ENCODE measurements at places on chromosomes 13 and 19.

- DNase-seq, result no peak
Measured at GRCh38 chr19:18290302-18291018, 9.0 kb upstream of the JUND start.

GRCh38 chr13:60642552-60642951 lies 245.5 kb downstream of the TDRD3 start:
- DNase-seq, result no peak

- DNase-seq, result no peak
Measured at GRCh38 chr19:16366433-16367260, 42.0 kb downstream of the KLF2 start.

- no peak for DNase-seq
Measured at GRCh38 chr13:67063036-67063435, 167.1 kb downstream of the PCDH9 start.

- DNase-seq, result no peak
Measured at GRCh38 chr13:22936228-22936627, 244.6 kb upstream of the SGCG start.

DNA sequence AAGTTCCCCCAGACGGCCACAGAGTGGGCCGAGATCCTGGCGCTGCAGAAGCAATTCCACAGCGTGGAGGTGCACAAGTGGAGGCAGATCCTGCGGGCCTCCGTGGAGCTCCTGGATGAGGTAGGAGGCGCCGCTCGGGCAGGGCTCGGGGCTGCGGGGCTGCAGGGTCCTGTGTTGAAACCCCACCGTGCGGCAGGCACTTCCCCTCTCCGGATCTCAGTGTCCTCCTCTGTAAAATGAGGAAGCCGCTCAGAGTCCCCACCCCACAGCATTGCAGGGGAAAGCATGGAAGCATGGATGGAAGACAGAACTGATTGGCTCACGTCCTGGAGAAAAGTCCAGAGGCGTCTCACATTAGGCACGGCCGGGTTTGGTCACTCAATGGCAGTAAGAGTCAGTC lies 6.8 kb upstream of the SCN1B start:
- DNase-seq, result peak; percentile 73

DNA sequence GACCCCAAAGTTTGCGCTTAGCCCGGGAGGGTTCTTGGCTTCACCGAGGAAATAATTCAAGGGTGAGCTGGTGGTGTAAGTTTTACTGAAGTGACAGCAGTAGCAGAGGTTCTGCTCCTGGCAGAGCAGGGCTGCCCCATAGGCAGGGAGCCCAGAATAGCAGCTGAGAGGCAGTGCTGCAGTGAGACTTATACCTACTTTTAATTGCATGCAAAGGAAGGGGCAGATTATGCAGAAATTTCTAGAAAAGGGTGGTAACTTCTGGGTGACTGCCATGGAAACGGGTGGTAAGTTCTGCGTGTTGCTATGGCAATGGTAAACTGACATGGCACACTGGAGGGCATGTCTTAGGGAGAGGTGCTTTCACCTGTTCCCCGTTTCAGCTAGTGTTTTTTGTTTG lies 17.5 kb upstream of the CAMSAP3 start:
- DNase-seq, result no peak

DNA sequence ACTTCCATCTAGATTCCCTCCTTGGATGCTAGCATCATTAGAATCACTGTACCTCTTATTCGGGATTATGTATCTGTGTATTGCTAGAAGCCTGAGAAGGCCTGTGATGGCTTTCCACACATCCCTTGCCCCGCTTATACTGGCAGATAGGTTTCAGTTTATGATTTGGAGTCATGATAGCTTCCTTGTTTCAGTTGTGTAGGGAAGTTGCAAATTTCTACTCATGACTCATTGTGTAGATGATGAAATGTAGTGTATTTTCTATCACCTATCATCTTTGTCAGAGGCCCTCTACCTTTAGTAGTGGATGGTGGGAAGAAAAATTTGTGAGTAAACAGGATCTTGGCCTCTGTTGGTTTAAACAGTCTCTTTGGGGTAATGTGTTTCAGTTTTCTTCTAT lies 165.2 kb downstream of the GGACT start:
- DNase-seq, result no peak

- no peak for DNase-seq
Measured at GRCh38 chr19:15045506-15045905, 3.8 kb upstream of the CASP14 start.

GRCh38 chr13:110396913-110397381 lies 89.9 kb downstream of the COL4A2 start:
- DNase-seq, result peak; percentile 61

DNA sequence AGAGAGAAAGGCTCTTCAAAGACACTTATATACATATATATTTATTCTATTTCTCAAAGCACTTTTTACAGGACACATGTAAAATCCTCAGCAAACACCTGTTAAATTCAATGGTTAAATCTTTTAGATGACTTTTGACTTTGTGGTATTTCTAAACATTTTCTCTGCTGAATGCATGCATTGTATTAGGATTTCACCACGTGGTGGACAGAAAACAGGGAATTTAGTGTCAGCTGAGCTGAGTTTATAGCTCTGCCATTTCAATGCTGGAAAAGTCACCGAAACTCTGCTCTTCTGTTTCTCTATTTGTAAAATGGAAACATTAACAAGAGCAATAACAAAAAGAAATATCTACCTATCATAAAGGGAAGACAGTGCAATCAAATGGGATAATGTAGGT lies 375.6 kb downstream of the ENOX1 start:
- DNase-seq, result no peak

GRCh38 chr19:3098515-3099346 lies 4.6 kb downstream of the GNA11 start:
- DNase-seq, result peak; percentile 87

GRCh38 chr13:30676672-30677071 lies 58.7 kb upstream of the ALOX5AP start:
- no peak for DNase-seq

DNA sequence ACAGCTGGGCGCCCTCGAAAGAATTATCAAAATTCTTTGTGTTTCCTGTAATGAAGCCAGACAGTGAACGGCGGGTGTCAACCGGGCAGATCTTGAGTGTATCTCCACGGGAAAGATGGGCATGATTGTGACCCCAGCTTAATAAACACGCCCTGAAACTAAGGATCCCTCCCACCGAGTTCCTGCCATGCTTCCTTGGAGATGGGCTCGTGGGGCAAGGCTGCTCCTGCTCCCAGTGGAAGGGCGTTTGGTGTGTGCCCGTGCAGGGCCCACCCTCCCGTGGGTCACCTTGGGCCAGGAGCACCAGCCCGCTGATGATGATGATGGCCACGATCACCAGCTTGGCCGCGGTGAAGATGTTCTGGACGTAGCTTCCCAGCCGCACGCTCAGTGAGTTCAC lies 7.4 kb downstream of the SLC7A9 start:
- peak; percentile 12 for DNase-seq

DNA sequence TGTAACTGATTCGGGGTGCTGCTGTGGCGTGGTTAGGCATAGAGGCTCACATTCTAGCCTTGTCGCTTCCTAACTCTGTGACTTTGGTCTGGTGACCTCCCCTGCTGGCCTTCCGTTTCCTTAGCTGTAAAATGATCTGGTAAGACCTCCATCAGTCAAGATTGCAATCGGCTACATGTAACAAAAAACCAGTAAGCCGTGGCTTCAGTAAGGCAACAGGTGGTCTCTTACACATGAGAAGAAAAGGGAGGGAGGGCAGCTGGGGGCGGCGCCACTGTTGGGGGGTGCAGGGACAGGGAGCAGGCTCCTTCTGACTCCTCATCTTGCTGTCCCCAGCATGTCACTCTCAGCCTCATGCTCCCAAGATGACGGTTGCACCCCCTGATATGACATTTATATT lies 148.0 kb downstream of the SIPA1L3 start:
- no peak for DNase-seq

DNA sequence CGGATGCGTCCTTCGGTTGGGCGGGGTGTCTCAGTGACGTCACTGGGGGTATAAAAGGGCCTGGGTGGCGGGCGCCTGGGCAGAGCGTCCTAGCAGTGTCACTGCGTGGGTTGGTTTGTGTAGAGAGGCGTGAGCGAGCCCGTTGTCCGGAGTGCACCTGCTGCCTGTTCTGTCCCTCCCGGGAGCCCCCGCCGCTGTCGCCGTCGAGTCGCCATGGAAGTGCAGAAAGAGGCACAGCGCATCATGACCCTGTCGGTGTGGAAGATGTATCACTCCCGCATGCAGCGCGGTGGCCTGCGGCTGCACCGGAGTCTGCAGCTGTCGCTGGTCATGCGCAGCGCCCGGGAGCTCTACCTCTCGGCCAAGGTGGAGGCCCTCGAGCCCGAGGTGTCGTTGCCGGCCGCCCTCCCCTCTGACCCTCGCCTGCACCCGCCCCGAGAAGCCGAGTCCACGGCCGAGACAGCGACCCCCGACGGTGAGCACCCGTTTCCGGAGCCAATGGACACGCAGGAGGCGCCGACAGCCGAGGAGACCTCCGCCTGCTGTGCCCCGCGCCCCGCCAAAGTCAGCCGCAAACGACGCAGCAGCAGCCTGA lies 2.9 kb downstream of the IER2 start:
- peak; percentile 94 for DNase-seq

DNA sequence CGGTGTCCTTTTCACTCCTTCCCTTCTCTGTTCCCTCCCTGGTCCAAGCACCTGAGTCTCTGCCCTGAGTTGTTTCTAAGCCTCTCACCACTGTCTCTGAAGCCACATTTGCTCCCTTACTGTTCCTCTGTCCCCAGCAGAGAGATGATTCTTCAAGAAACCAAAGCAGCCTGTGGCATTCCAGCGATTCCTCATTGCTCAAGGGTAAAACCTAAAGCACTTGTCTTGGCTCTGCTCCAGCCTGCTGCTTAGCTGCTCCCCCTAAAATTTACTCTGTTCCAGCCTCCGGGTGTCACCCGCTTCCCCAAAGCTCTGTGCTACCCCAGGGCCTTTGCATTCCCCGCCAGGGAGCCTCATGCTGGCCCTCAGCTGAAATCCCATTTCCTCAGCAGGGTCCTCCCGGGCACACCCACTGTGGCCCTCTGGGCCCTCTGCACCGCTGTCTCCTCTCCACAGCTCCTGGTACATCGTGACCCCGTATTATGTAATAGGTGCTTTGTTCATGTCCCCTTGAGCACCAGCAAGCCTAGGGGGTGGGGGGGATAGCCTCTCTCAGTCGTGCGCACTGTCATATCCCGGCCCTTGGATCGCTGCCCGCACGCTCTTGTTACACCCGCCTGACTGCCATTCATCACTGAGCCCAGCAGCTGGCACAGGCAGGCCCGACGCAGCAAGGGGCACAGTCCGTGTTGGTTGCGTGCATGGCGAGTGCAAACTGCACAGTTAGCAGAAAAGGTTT lies 15.8 kb downstream of the TECR start:
- peak; percentile 54 for DNase-seq

GRCh38 chr13:101917833-101918661 lies 465.6 kb downstream of the ITGBL1 start:
- DNase-seq, result no peak

GRCh38 chr19:6737873-6738786 lies 750 bp upstream of the GPR108 start:
- peak; percentile 96 for DNase-seq

DNA sequence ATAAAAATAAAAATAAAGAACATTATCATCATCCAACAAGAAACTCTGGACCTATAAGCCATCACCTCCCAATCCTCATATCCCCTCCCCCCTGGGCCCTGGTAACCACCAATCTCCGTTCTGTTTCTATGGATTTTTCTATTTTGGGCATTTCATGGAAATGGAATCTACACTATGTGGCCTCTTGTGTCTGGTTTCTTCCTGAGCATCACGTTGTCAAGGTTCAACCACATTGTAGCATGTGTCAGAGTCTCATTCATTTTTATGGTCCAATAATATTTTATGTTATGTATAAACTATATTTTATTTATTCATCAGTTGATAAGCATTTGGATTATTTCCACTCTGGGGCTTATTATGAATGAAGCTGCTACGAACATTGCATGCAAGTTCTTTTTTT lies 26.9 kb downstream of the SULT2B1 start:
- DNase-seq, result no peak

DNA sequence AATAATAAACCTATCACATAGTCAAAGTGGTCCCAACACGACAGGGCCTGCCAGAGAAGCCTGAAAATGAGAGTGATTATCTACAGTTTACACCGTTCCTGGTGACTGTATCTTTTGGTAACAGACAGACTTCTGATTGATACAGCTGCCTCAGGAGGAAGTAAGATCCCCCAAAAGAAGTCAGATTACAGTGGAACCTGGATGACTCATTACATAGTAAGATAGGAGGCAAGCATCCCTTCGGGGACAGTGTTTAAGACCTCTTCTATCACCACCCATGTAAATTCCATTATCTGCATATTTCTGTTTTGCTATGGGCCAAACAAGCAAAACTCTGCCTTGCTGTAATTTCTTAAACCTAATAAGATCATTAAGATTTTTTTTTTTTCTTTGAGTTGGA lies 44.0 kb upstream of the FLT1 start:
- no peak for DNase-seq

- peak; percentile 81 for DNase-seq
Measured at GRCh38 chr19:14150770-14151661, 14.6 kb upstream of the ASF1B start.

DNA sequence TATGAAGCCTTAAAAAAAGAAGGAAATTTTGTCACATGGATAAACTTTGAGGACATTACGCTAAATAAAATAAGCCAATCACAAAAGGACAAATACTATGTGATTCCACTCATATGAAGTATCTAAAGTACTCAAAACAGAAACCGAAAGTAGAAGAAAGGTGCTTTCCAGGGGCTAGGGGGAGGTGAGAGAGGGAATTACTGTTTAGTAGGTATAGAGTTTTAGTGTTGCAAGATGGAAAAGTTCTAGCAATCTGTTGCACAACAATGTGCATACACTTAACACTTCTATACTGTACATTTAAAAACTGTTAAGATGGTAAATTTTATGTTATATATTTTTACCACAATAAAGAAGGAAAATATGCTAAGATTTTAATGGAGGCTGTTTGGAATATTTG lies 83.0 kb downstream of the POLR1D start:
- no peak for DNase-seq

DNA sequence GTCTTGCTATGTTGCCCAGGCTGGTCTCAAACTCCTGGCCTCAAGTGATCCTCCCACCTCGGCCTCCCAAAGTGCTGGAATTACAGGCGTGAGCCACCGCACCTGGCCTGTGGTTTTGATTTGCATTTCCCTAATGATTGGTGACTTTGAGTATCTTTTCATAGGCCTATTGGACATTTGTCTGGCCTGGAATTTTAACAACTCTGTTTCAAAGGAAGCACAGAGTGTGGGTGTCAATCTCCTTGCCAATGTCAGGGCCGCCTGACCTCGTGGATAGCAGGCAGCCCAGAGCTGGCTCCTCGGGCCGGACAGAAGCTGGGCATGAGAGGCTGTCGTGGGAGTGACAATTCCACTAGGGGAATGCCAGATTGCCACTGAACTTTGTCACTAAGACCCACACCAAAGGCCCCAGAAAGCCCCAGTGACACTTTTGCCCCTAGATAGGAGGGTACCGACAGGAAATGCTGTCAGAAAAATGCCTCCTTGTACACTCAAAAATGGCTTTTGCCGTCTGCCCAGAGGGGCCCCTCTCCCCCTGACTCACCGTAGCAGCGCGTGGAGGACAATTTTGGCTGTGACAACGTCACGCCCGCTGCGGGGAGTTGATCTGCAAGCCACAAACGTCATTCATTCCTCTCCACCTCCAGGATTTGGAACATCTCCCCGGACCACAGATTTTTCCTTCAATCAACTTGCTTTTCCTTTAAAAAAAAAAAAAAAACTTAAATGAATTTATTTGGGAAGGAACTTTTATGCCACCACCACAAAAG lies 11.7 kb upstream of the ADGRE5 start:
- DNase-seq, result no peak
